ENCODE measurements at places on chromosomes 6 and 20. TPM values are rescaled to one million over a fixed set of nuclear protein-coding genes. Genes with fewer than 3 reads are reported as not detected.
A peak's percentile ranks its signal among the peaks of the same experiment; 100 is the strongest.

DNA sequence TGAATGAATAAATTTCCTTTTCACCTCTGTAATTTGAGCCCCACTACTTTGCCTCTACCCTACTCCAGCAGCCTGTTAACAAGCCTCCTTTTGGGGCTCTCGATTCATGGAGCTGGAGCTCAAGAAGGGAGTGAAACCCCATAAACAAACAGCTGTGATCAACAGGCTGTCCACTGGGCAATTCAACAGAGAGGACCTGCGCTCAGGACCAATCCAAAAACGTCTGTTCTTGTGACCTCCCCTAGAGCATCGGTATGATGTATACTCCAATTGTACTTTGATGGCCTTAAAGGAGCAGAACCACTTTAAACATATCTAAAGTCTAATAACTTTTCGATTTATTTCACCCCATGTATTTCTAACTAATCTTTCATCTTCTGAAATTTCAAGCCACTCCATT is 37.4 kb downstream of the HIVEP2 start:
- DNase-seq, result no peak

DNA sequence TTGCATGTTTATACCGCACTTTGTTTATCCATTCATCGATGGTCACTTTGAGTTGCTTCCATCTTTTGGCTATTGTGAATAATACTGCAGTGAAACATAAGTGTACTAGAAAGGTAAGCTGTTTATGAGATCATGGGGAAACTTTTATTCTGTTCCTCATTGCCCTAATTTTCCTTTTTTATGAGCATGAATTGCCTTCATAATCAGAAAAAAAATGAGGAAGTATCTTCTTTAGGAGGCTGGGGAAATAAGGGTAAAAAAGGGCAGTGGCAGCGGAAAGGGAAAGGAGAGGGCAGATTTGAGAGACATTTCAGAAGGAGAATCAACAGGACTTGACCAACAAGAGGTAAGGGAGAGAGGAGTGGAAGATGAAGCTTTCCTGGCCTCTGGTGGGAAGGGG is 14.3 kb upstream of the SERINC3 start:
- no peak for DNase-seq

- DNase-seq, result no peak
Observed at GRCh38 chr20:45969712-45970634, 2.0 kb downstream of the ZNF335 start.

CDSN gene
- not detected for total RNA-seq

TRMT6 gene
- total RNA-seq, result 13.1 TPM

- no peak for DNase-seq
Observed at GRCh38 chr6:144262470-144263369, 22.4 kb upstream of the UTRN start.

TUBB1 gene
- 0.19 TPM for total RNA-seq

- DNase-seq, result no peak
Observed at GRCh38 chr6:46291275-46291633, 120.5 kb upstream of the ENPP5 start.

GRCh38 chr6:9248133-9248532 is 812.8 kb upstream of the SLC35B3 start:
- DNase-seq, result no peak

PHACTR1 gene
- total RNA-seq, result 19.1 TPM

CYB5R4 gene
- total RNA-seq, result 3.3 TPM

DNA sequence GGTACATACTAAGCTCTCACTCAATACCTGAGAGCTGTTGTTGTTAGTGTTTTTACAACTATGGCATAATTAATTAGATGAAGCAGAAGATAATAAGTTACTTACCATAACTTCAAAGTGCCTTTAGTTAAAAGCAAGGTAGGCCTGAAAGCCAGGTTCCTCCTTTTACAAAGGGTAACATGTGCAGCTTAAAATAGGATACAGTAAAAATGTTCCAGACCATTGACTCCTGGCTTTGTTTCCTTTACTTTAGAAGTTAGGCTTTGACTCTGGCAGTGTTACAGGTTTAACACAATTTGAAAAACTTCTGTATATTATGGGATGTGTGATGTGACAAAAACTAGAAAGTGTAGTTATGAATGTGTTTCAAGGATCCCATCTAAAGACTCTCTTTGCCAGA is 522.5 kb downstream of the EPM2A start:
- DNase-seq, result no peak

EDN3 gene
- total RNA-seq, result not detected

DNA sequence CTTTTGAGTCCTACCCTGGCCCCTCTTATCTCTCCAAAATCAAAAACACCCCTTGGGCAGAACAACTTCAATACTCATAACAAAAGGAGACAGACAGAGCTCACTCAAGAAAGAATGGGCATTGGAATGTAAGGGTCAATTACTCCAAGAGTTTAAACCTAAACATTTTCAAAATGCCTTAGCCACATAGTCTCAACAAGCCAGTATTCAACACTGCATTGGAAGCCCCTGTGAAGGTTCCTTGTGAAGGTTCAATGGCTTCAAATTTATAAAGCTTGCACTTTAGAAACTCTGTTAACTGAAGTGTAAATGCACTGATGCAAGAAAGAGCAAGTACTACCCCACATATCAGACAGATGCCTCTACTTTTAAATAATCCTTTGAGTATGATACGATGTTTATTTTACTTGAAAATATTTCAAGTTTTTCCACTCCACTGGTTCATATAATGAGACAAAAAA is 139.1 kb upstream of the LAMP5 start:
- DNase-seq, result no peak

DNA sequence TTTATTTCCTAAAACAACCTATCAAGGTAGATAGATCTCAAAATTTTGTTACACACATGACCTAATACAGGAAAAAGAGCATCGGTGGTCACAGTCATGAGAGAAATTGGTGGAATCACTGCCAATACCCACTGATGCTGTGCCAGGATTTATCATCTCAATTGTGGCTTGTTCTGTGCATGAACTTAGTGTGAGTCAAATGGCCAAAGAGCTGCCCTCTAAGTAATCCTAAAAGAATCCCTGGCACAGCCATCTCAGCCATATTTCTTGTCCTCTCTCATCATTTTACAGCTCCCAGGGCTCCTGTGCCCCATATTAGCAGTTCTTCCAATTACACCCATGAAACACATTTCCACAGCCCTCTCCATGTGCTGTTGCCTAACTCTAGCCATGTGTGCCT is 6.1 kb downstream of the GSTA5 start:
- DNase-seq, result no peak

DNA sequence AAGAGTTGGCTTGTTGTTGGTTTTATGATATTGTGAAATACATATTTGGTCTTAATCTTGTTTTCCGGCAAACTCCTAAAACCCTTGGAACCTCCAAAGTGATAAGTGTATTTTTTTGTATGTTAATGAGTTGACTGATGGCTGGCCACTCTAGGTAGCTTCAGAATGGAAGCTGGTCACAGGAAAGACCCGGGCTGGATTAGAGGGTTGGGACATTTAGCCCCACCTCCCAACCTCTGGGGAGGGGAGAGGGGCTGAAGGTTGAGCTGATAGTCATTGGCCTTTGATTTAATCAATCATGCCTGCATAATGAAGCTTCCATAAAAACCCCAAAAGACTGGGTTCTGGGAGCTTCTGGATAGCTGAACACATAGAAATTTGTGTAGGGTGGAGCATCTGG is 42.7 kb downstream of the SASH1 start:
- DNase-seq, result peak; percentile 53

C2 gene
- total RNA-seq, result 3.5 TPM

MAP1LC3A gene
- total RNA-seq, result 120 TPM

DNA sequence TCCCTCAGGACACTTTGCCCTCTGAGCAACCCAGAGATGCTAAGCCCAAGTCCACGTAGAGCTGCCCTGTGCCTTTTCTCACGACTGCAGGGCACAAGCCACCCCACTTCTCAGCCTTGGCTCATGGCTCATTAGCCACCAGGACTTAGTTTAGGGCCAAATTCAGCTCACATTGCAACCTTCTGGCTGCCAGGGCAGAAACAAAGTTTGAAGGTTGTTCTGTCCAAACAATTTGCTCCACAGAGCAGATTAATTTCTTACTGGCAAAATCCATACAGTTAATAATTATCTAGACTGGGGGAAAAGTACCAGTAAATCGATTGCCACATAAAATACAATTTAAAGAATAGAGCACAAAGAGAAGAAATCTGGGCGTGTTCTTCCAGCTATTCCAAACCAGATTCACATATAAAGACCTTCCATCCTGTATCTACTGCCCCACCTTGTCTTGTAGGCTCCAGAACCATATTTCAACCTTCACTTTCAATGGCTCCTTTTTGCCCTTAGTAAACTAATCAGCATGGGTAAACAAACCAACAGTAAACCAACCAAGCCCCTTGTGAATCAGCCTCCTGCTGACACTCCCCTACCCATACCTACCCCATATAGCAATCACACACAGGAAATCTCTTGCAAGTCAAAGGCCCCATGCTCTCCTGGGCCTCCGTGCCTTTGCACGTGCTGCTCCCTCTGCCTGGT is 101.9 kb downstream of the QRSL1 start:
- DNase-seq, result no peak

DNA sequence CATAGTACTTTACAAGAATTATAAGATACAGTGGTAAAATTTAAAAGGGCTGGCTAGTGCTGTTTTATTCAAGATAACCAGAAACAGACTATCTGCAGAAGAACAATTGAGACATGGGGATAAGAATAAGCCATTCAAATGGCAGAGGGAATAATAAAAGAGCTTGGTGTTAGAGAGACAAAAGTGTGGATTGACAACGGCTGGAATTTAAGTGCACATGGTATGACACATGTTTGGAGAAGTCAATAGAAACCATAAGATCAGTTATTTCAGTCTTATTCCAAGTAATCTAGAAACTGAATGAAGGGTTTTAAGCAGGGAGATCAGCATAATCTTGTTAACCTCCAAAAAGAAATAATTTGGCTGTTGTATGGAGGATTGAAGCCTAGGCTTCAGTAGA is 1205.5 kb upstream of the CITED2 start:
- no peak for DNase-seq

DNA sequence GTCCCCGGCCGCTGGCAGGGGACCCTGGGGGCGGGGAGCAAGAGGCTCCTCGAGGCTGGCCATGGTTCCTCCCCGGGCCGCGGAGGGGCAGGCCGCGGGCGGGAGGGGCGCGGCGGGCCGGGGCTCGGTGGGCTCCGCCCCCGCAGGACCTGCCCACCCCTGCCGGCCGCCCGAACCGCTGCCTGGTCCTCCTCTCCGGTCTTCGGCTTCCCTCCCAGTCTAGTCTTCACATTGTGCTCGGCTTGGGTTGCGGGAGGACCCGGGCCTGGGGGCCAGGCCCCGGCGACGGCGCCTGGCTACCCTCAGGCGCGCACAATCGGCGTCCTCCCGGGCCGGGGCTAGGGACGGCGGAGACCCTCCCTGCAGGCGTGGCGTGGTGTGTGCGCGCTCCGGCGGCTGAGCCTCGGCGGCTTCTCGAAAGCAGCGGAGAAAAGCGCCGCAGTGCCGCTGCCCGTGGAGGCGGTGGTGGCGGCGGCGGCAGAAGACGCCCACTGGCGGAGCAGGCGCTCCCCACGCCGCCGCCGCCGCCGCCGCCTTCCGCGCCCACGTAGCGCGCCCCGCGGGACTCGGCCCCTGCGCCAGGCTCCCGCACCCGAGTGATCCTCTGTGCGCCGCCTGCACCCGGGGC is at the start of gene PDE10A:
Gene PDE10A (minus strand): TSS at position 493 of the 628 bp plus-strand sequence. CDS start 430 bp downstream, at position 63.
- no peak for DNase-seq

APOBEC2 gene
- 245 TPM for total RNA-seq

DNA sequence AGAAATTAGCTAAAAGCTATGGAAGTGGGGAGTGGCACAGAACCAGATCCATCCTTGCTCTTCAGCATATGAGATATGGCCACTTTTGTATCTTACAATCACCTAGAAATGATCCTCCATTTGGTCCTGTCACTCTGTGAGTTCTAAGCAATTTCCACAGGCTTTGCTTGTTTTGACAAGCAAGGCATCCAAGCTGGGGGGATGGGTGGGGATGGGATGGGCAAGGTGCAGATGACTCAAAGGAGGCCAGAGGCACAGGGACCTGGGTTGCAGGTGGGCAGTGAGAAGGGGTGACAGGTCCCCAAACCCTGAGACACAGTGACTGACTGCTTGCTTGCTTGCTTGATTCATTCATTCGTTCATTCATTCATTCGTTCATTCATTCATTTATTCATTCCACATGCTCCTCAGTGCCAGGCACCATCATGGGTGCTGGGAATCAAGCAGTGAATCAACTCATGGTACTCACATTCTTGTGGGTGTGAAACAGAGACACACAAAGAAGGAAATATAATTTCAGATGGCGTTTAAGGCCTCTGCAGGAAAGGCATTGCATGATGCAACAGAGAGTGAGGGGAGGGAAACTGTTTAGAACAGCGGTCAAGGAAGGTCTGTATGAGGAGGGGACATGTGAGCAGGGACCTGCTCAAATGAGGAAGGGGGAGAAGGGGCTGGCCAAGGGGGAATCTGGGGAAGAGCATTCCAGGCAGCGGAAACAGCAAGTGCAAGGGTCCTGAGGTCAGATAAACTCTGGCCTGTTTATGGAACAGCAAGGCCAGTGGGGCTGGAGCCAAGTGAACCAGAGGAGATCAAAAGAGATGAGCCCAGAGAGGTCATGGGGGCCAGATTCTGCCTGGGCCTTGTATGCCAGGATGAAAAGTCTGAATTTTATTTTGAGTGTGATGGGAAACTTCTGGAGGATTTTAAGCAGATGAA is 3.4 kb downstream of the KCNB1 start:
- no peak for DNase-seq

LTA gene
- total RNA-seq, result not detected

GRCh38 chr6:41779336-41779735 is 364 bp downstream of the FRS3 start:
- DNase-seq, result no peak

- DNase-seq, result no peak
Observed at GRCh38 chr20:15905661-15906060, 667.6 kb downstream of the KIF16B start.

DNA sequence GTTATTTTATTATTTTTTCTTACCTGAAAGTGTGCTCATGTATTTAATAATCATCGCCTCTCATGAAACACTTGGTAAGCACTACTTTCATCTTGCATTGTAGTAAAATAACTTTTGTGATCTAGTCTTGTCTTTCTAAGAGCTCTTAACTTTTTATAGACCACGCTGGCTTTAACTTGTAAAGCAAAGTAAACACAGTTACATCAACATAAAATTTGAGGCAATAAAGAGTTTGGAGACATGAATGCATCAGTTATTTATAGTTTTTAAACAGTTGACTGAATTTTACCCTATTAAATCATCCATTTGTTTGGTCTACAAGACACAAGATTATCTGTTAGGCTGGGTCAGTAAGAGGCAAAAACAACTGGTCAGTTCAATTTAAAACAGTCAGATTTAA is 218.5 kb upstream of the KCNQ5 start:
- no peak for DNase-seq

- DNase-seq, result no peak
Observed at GRCh38 chr6:115972679-115973078, 88.0 kb downstream of the FRK start.

GRCh38 chr20:37277253-37277593 is 12.2 kb upstream of the MANBAL start:
- DNase-seq, result no peak
